ENCODE measurements at places on chromosomes 16 and 17.

DNA sequence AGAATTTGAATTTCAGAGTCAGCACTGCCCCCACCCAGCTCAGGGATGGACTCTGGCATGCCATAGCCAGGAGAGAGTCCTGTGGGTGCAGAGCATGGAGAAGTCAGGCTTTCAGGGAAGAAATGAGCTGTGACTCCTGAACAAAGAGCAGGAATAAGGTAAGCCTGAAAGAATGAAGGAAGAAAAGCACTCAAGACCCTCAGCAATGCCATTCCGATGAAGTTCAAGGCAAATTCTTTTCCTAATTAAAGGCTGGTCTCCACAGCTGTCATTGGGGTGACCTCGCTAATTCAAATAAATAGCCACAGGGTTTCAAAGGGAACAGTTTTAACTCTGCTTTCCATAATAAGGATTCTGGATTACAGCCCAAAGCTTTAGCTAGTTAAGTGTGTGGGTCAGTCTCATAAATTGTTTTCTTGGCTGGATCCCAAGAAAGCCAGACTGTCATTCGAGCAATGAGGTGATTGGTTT lies 31.7 kb downstream of the TOM1L2 start:
- DNase-seq, result no peak

- no peak for DNase-seq
These were observed 6.2 kb downstream of the COL1A1 start for GRCh38 chr17:50194934-50195865.

- no peak for DNase-seq
These were observed 11.6 kb downstream of the CLTC start for GRCh38 chr17:59631276-59631675.

DNA sequence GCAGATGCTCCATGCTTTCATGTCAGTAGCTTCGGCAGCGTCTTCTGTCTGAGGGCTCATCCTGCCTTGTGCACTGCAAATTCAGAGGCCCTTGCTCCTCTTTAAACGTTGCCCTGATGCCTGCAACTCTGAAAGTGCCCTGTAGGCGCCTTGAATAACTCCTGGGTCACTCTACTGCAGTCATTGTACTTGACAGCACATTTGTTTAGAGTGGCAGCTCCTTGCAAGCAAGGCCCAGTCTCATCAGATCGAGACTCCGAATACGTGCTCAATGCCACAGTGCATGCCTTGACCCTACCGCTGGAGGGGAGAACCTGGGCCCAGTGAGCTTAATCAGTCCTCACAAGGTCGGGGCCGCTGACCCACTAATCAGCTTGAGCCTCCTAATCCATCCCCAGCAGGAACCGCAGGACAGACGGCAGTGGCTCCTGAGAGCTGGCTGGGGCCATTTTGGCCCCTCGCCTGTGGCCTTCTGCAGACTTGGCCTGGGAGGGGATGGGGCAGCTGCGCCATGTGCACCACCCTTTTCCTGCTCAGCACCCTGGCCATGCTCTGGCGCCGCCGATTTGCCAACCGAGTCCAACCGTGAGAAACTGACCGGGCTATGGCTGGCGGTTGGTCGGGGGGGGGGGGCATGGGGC lies at the start of gene PRCD:
Gene PRCD, plus strand, starts transcription at position 414 of the 641 bp plus-strand sequence. Its CDS starts 98 bp downstream, at position 512.
- no peak for DNase-seq

- DNase-seq, result no peak
These were observed 97.4 kb downstream of the ZNF778 start for GRCh38 chr16:89314854-89315253.

GRCh38 chr16:7449808-7450207 lies 117.2 kb downstream of the RBFOX1 start:
- no peak for DNase-seq

GRCh38 chr16:9134739-9135138 lies 43.3 kb downstream of the HAPSTR1 start:
- DNase-seq, result peak; percentile 49

GRCh38 chr16:82651921-82652601 lies 25.3 kb downstream of the CDH13 start:
- DNase-seq, result peak; percentile 87

GRCh38 chr17:71118039-71118438 lies 948.7 kb downstream of the KCNJ2 start:
- no peak for DNase-seq

Data from MV-4-11 (cell line).